Mucosa of descending colon (tissue), 3 donors: ENCODE measurements at places on chromosomes 11 and 22. TPM values are rescaled to one million over a fixed set of nuclear protein-coding genes. Genes with fewer than 3 reads are reported as not detected.
A peak's percentile ranks its signal among the peaks of the same experiment; 100 is the strongest.

DNA sequence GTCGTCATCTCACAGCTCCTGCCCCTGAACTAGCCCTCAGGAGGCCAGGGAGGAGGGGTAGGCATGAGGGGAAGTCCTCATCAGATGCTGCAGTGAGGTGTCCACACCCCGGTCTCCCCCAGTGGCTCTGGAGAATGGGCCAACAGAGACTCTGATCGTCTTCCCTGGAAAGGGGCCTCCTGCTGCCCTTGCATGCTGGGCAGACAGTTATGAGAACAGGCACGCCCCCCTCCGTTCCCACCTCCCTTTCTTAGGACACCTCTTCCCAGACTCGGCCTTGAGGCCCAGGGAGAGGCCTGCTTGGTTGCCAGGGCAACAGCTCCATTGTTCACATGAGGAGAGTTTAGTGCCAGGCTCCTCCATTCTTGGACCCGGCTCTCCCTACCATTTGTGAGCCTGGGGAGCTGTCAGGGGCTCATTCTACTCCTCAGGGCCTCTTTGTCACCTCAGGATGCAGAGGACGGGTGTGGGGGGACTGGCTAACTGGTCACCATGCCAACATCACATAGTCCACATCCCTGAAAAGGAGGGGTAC is 157.7 kb downstream of the TTC17 start:
- DNase-seq, result no peak

GRCh38 chr11:109527496-109527895 is 105.5 kb downstream of the C11orf87 start:
- DNase-seq, result no peak

- no peak for DNase-seq
These were observed 1.5 kb upstream of the ANKRD42 start for GRCh38 chr11:83191986-83192385.

DNA sequence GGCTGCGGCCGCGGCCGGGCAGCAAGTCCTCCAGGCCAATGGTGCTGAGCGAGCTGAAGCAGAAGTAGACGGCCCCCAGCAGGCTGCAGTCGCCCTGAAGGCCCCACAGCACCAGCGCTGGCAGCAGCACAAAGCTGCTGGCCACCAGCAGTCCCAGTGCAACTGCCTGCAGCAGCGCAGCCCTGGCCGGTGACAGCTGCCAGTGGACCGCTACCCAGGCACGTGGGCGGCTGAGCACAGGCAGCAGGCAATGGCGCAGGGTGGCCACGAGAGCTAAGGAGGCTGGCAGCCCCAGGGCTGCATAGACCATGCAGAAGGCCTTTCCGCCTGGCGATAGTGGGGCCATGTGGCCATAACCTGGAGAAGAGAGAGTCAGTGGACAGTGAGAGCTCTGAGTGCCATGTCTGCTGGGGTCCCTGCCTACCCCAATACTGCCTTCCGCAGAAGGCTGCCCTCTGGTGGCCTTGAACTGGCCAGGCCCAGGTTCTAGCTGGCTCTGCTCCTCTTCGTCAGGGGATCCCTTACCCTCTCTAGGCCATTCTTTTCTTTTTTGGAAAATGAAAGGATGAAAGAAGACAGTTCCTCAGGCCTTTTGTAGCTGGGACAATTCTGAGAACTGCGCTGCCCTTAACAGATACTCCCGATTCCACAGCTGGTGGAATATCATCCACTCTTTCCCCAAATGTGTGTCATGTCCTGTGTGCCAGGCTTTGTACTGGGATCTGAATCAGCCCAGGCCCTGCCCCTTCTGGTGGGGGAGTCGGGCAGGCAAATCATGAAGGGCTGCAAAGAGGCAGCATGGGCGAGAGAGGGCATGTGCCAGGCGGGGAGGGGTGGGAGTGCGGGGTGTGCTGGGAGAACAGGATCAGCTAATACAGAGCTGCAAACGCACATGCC is 1.8 kb downstream of the KCNK7 start:
- DNase-seq, result peak; percentile 64

- DNase-seq, result no peak
These were observed 193.5 kb downstream of the NAV2 start for GRCh38 chr11:19906126-19906525.

DNA sequence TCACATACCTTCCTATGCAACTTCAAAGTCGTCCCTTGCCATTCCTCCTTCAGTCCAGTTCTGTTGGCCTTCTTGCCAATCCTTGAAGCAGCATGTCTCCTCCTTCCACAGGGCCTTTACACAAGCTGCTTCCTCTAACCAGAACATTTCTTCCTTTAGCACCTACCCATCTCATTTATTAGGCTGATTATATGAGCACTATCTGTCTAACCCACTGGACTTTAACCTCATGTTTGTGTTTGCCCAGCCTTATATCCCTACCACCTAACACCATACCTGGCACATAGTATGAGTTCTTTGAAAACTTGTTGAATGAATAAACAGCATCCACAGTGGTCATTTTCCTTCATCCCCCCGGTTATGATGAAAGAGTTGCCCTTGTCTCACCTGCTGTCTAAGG is 154.4 kb downstream of the WNT11 start:
- no peak for DNase-seq

DNA sequence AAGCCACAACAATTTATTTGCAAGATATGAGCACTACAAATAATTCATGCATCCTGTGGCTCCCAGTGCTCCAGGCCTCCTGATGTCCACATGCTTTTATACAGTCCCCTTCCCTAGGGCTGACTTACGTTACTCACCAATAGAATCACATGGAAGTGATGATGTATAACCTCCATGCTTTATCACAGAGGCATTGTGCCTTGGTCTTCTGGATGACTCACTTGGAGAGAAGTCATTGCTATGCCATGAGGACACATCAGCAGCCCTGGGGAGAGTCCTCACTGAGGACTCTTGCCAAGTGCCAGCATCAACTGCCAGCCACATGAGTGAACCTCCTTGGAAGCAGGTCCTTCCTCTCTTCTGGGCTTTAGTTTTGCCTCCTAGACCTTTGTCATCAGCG is 22.0 kb upstream of the IGSF9B start:
- DNase-seq, result no peak

DNA sequence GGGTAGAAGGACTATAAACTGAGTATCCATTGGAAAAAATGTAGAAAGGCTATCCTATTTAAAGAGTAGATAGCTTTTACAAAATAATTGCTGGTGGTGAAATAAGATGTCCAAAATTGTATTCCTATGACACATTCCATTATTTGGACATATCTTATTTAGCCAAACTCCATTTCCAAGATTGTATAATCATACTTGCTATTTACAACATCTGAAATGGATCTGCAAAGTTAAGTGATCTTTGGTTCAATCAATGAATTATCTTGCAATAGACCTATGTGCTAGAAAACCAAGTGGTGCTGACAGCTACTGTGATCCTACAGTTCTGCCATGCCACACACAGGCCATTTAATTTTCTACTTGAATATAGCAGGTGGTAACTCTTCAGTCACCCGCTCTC is 11.0 kb upstream of the BLID start:
- no peak for DNase-seq

DNA sequence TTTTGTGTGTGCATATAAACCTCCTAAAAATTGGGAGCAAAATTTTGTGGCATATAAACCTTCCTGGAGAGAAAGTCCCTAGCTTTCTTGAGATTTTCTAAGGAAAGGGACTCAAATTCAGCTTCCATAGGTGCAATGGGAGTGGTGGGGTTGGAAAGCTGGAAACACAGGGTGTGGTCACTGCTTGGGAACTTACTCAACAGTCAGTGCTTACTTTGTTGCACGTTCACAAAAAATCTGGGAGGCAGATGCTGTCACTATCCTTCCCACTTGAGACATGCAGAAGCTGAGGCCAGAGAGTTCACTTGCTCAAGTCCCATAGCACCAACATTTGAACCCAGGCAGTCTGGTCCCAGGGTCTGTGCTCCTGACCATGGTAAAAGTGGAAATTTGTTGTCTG is 3.9 kb upstream of the CATSPERZ start:
- no peak for DNase-seq

GRCh38 chr11:117792992-117793391 is 4.0 kb downstream of the DSCAML1 start:
- no peak for DNase-seq

- no peak for DNase-seq
These were observed 45.6 kb upstream of the ARHGAP42 start for GRCh38 chr11:100641456-100641855.

DNA sequence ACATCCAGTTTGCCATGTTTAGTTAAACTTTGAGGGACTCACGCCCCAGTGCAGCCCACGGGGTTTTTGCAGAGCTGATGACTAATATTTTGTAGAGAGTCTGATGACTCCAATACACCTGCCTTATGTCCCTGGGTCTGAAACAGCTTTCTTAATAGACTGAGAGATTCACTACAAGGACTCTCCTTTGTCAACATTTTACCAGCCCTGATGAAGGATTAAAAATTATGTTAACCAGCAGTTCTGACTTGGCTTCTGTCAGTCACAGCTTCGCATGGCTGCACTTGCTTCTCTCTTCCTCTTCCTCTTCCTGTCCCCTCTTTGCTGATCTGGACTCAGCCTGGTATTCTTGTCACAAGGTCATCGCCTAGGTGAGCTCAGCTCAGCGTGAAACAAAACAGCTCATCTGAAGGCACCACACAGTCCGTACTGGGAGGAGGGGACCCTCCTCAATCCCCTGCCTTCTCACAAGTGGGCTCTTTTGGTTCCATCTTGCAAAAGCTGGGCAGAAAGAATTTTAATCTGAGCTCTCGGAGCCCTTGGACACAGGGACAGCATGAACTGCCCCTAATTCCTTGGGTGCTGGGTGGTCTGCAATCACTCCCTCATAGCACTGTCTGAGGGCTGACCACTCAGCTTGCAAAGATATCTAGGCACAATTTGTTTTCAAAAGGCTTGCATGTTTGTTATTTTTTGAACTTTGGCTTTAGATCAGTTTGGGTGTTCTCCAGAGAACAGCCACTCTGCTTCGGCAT is 38.1 kb upstream of the POU2AF1 start:
- DNase-seq, result no peak

DNA sequence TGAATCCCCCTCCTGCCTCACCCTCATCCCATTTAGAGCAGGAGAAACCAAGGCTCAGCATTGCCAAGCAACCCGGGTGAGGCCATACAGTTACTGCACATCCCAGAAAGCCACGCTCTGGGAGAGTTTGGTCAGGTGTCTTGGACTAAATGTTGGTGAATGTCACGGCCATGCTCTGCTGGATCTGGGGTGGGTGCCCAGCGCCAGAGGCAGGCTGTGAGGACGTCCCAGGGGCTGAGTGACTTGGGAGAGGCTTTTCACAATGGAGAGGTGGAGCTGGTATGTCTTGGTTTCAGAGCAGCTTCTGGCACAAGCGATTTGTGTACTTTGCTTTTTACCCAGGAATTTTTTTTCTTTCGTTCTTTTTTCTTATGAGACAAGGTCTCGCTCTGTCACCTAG is 6.6 kb downstream of the SERHL2 start:
- peak; percentile 17 for DNase-seq

DNA sequence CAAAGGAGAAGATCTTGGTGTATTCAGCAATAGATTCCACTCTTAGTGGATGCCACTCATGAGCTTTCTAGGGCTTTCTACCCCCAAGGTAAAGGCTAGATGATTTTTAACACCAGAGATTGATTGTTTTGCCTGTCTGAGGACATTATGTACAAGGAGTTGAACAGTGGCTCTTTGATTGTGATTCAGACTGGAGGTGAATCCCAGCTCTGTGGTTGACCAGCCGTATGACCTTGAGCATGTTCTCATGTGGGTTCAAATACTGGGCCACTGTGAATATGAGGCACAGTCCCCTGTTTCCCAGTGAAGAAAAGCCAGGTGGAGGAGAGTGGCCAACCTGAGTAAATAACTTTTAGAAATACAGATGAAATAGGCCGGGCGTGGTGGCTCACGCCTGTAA is 24.0 kb upstream of the PARVB start:
- DNase-seq, result no peak

EHD1 gene
- total RNA-seq, result 85.9 TPM

DPP3 gene
- total RNA-seq, result 92.2 TPM

E2F8 gene
- total RNA-seq, result 5.1 TPM

LDHAL6A gene
- total RNA-seq, result not detected

PRG3 gene
- total RNA-seq, result not detected

OR9Q1 gene
- total RNA-seq, result not detected

MB gene
- 13.4 TPM for total RNA-seq

OR4A16 gene
- not detected for total RNA-seq

LRRC10B gene
- total RNA-seq, result 0.89 TPM

RIMBP3C gene
- not detected for total RNA-seq
